RKO (cell line): ENCODE measurements at places on chromosomes 5 and 9.

- DNase-seq = no peak
Observed at GRCh38 chr5:107184871-107185270, 485.9 kb downstream of the EFNA5 start.

DNA sequence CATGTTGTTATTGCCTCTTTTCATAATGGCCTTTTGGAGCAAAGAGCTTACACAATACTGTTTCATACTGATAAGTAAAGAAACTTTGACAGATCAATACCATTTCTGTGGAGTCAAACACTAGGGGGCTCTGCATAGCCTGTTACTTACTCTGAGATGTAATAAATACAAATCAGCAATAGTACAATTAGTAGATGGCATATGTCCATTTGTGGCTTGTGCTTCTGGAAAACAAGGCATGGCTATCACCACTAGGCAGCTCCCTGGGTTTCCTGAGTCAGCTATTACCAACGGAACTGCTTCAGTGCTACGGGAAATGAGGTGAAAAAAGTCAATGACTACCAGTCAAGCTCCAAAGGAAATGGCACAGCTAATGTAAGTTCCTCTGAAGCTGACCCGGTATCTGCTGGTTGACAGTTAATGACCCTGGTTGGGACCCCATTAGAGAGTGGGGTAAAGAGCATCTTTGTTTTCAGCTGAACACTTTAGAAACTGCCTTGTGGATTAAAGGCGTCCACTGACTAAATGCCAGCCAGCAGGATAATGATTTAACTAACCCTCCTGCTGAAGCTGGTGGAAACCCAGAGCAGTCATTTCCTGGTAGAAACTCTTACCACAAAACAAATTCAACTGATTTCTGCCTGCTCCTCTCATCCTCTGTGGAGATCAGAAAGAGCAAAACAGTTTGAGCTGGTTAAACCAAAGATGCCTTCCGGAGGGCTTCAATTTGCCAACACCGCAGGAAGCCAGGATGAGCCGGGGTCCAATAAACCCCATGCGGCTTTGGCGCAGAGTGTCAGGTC is 69.0 kb upstream of the FAM169A start:
- peak; percentile 7 for DNase-seq

DNA sequence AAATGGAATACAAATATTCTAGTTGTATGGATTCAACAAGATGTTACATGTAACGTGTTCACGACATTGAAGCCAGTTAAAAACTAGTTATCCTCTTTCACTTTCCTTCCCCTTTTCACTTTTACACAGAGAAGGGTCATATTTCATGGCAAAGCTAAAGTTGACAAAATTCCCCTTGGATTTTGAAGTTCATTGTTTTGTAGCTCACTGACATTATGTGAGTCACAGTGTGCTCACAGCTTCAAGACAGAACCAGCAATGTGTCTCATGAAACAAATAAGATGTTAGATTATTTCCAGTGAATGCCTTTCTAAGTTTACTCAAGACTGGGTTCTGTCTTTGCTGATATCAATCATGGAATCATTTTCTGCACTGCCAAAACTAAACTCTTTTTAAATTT is 535.5 kb upstream of the GRIN3A start:
- peak; percentile 25 for DNase-seq

GRCh38 chr5:93427316-93427715 is 153.7 kb downstream of the NR2F1-AS1 start:
- no peak for DNase-seq

GRCh38 chr5:151212406-151212798 is 11.5 kb downstream of the CCDC69 start:
- no peak for DNase-seq

GRCh38 chr9:438066-438465 is 223.4 kb downstream of the DOCK8 start:
- DNase-seq = no peak

- DNase-seq = no peak
Observed at GRCh38 chr9:106503759-106504158, 359.2 kb upstream of the ZNF462 start.

DNA sequence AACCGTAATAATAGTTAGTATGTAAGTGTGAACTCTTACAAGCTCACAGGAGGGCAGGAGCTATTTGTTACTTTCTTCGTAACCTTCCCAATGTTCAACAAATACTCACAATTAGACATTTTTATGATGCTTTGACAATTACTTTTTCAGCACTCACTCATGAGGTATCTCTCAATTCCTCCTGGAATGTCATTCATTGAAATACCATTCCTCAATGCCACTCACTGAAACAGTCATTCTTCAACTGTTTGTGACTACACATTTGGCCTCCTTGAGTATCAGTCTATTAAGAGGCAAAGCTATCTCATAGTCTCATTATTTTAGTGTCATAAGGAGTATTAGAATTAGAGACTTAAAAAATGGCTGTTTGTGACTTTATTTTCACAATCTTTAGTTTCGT is 734.1 kb upstream of the DMAC1 start:
- DNase-seq = no peak

GRCh38 chr5:31106278-31106677 is 87.2 kb upstream of the CDH6 start:
- DNase-seq = no peak
